ENCODE measurements at places on chromosomes 6 and 20.

DNA sequence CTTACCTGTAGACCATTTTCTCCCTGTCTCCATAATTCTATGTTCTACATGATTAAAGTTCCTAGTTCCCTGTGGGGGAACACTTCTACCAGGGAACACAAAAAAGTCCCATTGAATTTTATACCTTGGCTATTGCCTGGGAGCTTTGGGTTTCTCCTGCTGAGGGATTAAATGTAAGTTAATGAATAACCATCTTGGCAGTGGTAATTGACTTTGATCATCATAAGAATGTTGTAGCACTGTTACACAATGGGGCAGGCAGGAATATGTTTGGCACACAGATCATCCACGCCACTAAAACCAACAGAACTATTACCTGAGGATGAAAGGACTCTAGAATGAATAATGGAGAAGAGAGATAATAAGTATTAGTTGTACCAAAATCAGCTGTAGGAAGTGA, 1106.2 kb upstream of the GJE1 start:
- no peak for DNase-seq

DNA sequence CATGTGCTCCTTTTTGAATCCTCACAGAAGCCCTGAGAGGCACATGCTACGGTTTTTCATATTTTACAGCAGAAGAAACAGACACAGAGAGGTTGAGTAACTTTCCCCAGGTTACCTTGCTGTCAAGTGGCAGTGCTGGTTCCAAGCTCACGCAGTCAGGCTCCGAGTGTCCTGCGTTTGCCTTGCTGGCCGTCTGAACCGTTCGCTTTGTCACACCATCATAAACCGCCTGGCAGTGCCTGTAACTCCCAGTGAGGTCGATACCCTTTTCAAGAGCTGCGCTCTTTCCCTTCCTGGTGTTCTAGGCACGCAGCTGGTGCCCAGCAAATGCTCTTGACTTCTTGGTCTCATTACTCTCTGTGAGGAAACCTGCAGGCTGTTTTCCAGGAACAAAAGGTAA, 31.3 kb upstream of the KCNG1 start:
- DNase-seq: no peak

DNA sequence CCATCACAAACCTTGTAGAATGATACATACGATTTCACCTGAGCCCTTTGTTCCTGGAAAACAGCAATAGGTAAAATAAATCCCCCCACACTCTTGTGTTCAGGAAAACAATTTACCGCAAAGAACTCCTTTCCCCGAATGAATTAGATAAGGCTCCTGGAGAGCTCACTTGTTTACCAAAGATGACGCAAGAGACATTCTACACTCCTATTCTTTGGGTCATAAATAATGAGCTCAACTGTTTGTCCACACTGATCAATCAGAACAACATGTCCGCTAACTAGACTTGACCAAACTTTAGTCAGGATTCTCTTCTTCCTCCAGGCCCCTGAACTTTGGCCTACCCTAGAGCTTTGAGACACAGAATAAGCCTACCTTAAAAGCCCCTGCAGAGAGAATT, 271.9 kb upstream of the OPRM1 start:
- no peak for DNase-seq

GRCh38 chr20:58043236-58044140, 185.0 kb downstream of the ANKRD60 start:
- no peak for DNase-seq

GRCh38 chr20:63574829-63575743, 1.0 kb upstream of the HELZ2 start:
- DNase-seq: no peak

DNA sequence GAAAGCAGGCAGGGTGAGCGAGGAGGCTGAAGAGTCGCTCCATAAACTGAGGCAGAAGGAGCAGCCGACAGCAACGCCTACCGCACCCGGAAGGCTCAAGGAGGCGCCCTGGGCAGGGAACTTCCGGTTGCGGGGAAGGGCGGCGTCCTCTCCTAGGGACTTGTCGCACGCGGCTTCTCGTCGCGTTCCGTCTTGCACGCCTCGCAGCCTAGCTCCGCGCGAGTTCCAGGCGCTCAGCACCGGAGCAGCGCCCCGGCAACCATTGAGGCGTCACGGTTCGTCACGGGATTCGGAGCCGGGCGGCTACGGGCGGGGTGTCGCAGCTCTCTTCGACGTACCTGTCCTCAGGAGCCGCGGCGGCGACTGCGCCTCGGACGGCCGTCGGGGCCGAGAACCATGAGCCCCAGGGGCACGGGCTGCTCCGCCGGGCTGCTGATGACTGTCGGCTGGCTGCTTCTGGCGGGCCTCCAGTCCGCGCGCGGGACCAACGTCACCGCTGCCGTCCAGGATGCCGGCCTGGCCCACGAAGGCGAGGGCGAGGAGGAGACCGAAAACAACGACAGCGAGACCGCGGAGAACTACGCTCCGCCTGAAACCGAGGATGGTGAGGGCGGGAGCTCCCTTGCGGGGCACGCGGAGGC, at the start of gene SPACA1:
Gene SPACA1 (plus strand): TSS at position 332 of the 641 bp plus-strand sequence. CDS start 65 bp downstream, at position 397.
- no peak for DNase-seq

- no peak for DNase-seq
Observed at GRCh38 chr6:163460307-163460782, 45.8 kb downstream of the QKI start.

- no peak for DNase-seq
Observed at GRCh38 chr6:160042788-160043301, 74.0 kb downstream of the IGF2R start.

DNA sequence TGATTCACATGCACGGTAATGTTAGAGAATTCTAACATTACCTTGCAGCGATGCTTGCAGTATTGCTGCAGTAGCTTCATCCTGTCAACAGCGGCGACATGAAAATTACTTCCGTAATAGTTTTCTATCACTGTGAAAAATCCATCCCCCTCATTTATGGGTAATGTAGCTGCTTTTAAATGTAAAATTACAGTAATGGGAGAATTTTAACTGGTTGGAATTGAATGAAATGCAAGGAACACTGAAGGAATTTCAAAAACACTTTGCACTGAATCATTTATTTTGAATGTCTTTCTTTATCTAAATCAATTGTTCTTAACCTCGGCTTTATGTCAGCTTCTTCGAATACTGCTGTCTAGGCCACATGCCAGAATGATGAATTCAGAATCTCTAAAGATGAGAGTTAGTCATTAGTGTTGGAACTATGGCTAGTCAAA, 102.4 kb upstream of the HIVEP1 start:
- DNase-seq: no peak

- no peak for DNase-seq
Observed at GRCh38 chr6:12504325-12504966, 212.1 kb upstream of the PHACTR1 start.

DNA sequence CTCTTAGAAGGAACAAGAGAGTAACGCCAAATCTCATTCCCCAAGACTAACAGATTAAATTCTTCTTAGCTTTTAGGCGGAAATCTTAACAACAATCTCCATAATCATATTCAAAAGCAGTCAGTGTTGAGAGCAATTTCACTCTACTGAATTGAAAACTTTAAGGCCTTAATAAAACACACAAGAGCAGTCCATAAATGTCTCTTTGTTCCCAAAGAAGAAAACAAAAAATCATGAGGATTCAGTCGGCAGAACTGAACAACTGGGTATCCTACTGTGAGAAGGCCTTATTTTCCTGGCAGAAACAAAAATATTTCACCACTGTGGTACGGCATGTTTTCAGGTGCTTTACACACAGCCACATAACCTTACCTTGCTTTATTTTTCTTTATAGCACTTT, 14.4 kb downstream of the ABHD12 start:
- no peak for DNase-seq

DNA sequence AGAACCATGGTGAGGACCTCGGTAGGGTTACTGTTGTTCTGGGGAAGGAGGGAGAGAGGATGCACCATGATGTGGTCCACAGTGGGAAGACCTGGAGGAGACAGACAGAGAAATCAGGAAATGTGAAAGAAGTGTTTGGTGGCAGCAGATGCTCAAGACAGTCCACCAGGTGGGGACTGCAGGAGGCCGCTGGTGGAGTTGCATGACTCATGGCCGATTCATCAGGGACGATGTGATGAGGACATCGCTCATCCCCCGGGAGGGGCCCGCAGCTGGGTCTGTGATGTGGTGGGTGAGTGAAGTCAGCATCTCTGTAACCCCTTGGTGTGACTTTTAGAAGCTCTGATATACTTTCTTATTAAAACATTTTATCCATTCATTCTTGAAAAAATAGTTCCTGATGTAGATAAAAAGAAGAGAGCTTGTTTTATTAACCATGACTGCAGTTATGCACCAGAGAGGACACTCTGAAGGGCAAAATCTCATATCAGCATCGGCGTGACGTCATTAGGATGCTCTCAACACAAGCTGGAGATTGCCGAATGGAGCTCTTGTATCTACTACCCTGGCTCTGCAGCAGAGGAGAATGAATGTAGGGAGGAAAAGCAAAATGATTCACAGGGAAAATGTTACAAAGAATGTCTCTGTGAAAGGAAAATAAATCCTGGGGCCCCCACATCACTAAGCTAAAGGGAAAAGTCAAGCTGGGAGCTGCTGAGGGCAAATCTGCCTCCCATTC, 71.2 kb downstream of the RAMACL start:
- peak; percentile 25 for DNase-seq

GRCh38 chr6:163836876-163837690, 422.6 kb downstream of the QKI start:
- DNase-seq: no peak

- DNase-seq: no peak
Observed at GRCh38 chr6:31559958-31560696, 12.0 kb upstream of the LTA start.

DNA sequence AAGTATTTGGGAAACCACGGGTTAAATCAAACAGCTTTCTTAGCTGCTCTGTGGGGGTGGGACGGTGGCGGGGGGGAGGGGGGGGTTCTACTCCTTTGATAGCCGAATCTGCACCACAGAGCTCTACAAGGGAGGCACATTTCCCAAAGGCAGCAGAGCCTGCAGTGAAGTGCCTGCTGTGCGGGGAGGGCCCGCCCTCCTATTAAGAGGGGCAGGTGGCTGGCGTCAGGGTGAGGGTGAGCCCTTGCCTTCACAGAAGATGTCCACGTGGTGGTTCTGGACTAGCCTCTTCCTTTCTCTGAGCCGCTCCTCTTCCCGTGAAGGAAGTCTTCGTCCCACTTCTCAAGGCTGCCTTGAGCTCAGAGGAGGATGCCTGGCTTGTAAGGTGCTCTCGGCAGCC, 174.9 kb upstream of the THBS2 start:
- no peak for DNase-seq

DNA sequence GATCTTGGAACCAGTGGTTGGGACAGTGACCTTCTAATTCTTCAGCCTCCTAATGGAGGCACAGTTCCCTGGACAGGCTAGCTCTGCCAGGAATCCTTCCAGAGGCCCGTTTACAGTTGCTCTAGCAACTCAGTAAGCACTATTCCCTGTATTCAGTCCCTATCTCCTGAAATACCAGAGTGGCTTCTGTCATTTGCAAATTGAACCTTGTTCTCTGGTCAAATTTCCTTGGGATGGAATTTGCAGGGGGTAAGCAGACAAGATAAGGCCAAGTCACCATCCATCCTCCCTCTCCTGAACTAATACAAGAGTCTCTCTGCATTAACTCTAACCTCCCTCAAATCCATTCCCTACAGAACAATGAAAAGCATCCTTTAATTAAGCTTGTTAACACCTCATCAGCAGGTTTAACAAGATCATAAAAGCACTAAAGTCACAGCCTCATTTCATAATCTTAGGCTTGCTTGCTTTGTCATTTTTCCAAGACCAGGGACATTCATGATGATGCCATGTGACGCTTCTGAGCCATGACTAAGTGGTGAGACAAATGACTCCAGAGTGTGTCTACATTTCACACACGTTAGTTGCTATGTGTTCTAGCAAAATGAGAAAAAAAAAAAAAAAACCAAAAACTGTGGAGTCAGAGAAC, 37.1 kb downstream of the SLC22A23 start:
- DNase-seq: no peak

DNA sequence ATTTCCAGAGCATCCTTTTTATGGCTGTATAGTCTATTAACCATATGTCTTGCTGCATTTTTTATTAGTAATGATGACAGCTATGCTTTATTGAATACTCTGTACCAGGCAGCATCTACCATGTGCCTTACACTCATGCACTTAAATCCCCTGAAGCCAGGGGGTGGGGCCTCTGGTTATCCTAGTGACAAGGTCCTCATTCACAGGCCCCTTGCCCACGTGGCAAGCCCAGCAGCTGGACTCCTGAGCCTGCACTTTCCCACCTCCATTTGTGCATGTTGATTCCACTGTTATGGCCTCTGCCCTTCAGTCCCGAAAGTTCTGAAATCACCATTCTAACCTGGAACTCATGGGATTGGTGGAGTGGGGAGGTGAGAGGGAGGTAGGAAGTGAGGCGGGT, 22.3 kb downstream of the ACTR5 start:
- DNase-seq: no peak

All from stimulated activated CD8-positive, alpha-beta memory T cell treated with anti-CD3 and anti-CD28 coated beads, Interleukin-7, amount 100 ng/mL, for 4 hours (primary cell).